ENCODE measurements at places on chromosomes 3 and 15.
A peak's percentile ranks its signal among the peaks of the same experiment; 100 is the strongest.

DNA sequence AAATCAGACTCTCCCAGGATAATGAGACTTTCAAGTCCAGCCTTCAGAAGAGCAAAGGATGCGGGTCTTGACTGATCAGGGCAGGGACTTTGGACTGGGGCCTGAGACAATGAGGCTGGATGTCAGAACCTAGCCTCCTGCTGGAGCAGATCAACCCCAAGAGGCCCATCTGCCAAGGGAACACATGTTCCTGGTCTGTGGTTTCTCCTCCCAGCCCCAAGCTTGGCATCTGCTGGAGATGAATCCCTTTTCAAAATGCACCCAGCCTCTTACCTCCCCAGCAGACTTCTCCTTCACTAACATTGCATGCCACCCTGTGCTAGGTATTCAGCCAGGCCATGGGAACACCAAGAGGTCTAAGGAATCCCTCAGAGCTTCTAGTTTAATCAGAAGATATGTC lies 43.7 kb upstream of the MFGE8 start:
- DNase-seq = no peak

- DNase-seq = peak; percentile 40
Observed at GRCh38 chr3:100316641-100317069, 17.9 kb upstream of the NIT2 start.

- DNase-seq = no peak
Observed at GRCh38 chr3:69319652-69320051, 66.2 kb downstream of the FRMD4B start.

DNA sequence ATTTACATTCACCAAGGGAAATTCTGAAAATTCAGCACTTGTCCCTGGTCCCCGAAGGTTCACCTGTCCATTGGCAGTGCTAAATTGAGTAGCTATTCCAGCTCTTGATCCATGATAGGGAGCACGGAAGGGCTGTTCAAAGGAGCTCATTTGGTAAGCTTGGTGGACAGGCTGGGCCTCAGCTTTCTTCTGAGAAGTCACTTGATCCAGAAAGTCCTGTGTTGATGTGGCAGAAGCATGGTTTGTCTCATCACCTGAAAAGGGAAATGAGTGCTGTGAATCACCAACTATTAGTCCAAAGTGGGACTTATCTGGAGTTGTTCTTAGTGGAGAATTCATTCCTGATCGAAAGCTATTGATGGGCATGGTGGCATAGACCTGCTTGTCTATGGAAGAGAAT lies 19.9 kb upstream of the SLC12A8 start:
- DNase-seq = no peak

GRCh38 chr15:68608206-68608843 lies 29.5 kb downstream of the CORO2B start:
- DNase-seq = no peak

DNA sequence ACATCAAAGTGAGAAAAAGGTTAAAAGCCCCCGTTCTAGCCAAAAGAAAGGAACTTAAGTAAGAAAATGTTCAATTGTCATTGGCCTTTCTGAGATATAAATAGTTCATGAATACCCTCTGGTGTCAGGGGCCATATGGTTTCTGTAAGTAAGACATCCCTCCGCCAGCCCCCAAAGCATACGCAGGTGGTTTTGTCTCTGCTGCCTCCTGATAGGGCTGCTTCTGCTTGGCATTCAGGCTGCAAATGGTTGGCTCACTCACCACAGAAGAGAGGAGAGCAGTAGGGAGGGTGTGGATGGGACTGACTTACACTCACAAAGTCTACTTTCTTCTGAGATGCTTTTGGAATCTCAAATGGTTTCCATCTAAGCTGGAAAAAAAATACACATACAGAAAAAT lies 29.8 kb downstream of the HGD start:
- DNase-seq = peak; percentile 84

GRCh38 chr3:4078903-4079302 lies 224.3 kb upstream of the SETMAR start:
- DNase-seq = no peak

DNA sequence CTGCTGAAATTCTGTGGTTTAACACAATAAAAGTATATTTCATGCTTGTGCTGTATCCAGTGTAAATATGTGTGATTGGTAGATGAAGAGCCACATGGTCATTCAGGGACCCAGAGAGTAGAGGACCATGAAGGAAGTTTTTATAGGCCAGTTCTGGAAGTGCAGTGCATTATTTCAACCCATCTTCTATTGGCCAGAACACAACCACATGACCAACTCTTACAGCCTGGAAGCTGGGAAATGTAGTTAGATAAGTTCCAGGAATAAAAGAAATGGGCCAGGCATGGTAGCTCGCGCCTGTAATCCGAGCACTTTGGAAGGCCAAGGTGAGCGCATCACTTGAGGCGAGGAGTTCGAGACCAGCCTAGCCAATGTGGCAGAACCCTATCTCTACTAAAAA lies 21.4 kb upstream of the PRTG start:
- DNase-seq = no peak

GRCh38 chr15:89041507-89041906 lies 46.7 kb upstream of the ABHD2 start:
- no peak for DNase-seq

GRCh38 chr15:65937476-65937875 lies 68.2 kb downstream of the RAB11A start:
- peak; percentile 60 for DNase-seq

- no peak for DNase-seq
Observed at GRCh38 chr15:40680151-40680550, 14.8 kb upstream of the RAD51 start.

DNA sequence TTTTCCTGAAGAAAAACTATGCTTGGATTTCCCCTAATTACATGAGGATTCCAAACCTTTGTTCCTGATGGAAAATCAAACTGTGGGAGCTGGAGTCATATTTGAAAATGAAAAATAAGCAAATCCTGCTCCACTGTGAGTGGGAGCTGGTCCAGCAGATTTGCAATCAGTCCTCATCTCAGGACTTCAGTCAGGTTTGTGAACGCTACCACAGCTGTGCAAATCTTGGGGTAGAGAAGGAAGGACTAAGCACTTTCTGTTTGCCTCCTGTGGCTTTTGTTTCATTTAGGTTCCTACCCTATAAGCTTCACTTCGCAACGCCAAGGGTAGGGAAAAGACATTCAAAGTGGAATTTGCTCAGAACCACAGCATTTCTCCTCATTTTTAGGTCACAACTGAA lies 238.2 kb downstream of the TUSC7 start:
- DNase-seq = no peak

- DNase-seq = no peak
Observed at GRCh38 chr3:16606398-16606797, 1.2 kb upstream of the DAZL start.

GRCh38 chr3:105656651-105657504 lies 211.9 kb downstream of the CBLB start:
- no peak for DNase-seq

- no peak for DNase-seq
Observed at GRCh38 chr15:45744236-45744589, 109.4 kb downstream of the SQOR start.

DNA sequence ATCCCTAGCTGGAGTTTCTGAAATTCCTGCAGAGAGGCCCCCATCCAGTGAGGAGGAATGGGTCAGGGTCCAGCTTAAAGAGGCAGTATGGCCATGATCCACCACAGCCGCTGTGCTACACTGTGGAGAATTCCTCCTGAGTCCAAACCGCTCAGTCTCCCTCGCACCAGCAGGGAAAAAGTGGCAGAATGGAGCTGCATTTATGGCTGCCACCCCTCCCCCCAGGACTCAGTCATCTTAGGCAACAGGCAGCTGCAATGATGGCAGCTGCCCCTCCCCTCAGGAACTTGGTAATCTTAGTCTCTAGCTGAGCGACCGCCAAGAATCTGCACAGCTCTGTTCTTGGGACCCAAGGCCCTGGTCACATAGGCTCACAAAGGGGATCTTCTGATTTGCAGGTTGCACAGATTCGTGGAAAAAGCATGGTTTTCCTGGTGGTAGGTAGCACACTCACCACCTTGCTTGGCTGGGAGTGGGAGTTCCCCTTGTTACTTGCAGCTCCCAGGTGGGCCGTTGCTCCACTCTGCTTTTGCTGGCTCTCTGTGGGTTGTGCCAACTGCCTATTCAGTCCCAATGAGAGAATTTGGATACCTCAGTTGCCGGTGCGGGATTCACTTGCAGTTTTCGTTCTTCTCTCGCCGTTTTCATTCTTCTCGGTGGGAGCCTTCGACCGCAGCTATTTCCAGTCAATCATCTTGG lies 204.1 kb downstream of the STXBP5L start:
- DNase-seq = peak; percentile 62

GRCh38 chr15:35937380-35937779 lies 391.4 kb upstream of the DPH6 start:
- DNase-seq = no peak

GRCh38 chr3:38227989-38228388 lies 37.6 kb upstream of the SLC22A13 start:
- no peak for DNase-seq

DNA sequence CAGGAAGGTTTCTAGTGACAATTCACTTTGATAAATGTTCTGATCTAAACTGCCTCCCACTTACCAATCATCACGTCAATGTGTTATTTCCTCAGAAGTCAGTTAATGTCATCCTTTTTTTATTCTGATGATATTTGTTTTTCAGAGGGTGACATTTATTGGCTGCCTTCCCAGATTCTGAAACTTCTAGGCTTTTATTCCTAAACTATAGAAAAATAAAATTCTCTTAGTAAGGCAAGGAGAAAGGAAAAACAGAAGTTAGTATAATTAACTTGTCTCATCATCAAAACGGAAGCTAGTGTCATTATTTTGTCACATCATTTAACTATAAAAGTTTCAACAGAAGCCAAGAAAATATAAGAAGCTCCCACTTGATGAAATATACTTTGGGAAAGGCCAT lies 100.0 kb upstream of the C3orf80 start:
- no peak for DNase-seq

DNA sequence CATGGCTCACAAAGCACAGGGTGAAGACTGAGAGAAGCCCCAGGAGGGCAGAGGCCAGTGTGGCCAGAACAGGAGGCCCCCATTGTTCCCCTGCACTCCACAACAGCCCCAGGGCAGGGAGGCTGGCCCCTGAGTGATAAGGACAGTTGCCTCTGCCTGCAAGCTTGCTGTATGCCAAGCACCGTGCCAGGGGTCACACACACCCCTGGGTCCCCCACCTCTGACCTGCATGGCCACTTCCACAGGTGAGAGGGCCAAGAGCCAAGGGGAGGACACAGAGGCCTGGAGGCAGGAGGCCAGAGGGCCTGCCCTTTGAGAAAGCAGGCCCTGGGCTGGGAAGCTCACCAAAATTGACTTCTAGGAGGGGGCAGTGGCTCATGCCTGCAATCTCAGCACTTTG lies 23.7 kb downstream of the ATRIP start:
- DNase-seq = no peak

DNA sequence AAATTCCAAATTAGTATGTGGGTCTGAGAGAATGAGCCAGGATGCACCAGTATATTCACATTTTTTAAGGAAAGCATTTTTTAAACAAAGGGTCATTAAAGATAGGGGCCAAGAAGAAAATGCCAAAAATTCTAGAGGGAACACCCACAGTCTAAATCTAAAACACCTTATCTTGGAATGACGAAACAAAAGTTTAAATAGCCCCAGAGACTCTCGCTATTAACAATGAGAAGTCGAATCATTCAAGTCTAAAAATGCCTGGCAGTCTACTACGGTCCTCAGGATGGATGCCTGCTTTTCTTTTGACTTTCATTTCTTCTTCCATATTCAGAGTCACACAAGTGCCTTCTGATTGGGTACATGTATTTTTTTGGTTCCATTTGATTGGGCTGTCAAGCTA lies 66.3 kb downstream of the SSUH2 start:
- DNase-seq = no peak

GRCh38 chr3:42961633-42962032 lies 17.5 kb upstream of the GASK1A start:
- peak; percentile 94 for DNase-seq

DNA sequence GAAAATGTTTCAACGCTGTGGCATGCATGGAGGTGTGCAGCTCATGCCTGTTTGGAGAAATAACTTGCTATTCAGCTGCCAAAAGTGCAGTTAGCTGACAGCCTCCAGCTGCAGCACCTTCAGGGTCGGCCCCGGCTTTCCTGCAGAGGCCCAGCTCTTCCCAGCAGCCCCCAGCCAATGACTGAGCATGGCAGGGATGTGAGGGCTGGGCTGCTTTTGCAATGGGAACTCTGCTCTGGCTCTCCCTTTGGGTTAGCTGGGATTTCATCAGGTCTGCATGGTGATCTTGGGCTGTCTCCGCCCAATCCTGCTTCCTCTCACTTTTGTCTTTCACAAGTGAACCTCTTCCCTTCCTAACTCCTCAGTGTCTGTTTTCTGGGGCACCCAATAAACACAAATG lies 396.6 kb downstream of the EPHB1 start:
- DNase-seq = no peak

GRCh38 chr3:195394700-195395099 lies 48.1 kb downstream of the ACAP2 start:
- no peak for DNase-seq

All from G401 (cell line).